ENCODE measurements at places on chromosomes 4 and X.

GRCh38 chr4:52312722-52313121 lies 261.6 kb downstream of the SPATA18 start:
- no peak for DNase-seq

DNA sequence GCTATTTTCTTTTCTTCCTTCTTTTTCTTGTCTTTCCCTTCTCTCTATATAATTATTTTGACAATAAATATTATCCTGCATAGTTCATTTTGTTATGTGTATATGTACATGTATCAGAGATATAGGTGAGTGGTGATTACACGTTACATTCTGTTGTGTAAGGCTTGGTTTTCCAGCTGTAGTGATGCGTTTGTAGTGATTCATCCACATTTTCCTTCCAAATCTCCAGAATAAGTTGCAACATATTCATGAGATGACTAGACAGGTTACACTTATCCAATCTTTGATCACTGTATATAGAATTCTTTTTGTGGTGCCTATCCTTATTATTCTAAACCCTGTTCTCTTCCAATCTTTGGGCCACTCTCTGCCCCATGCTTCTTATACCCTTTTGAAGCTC lies 540.2 kb downstream of the GBA3 start:
- DNase-seq, result no peak

- DNase-seq, result no peak
Observed at GRCh38 chr4:185911556-185912064, 99.6 kb upstream of the SORBS2 start.

- DNase-seq, result no peak
Observed at GRCh38 chrX:48083706-48084105, 12.3 kb upstream of the ZNF630 start.

GRCh38 chr4:138189206-138189605 lies 52.9 kb downstream of the SLC7A11 start:
- no peak for DNase-seq

DNA sequence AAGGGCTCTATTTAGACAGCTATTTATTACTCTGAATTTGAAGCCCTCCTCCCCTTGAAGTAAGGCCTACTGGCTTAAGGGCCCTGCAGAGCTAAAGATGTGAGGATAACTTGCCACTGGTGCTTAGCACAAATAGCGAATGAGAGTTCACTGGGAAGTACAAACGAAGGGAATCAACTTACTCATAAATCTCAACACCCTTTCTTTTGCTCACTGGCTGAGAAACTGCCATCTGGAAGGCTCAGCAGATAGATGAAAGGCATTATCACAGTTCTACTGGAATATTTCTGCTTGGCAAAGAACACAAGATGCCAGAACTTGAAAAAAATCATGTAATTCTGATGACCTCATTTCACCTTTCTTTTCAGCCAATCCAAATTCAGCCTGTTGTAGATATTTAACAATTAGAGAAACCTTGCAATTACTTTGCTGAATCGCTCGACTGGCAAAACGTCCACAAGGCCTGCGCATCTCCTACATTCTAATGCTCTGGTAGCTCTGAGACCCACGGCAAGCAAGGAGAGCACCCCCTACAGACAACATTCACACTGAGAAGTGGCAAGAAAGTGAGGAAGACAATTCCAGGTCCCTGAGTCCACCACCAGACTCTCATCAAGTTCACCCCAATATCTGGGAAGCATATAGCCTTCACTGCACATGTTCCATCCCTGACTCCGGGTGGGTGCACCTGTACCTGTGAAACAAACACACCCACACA lies 27.5 kb downstream of the TSPAN5 start:
- no peak for DNase-seq
